ENCODE measurements at places on chromosomes 1 and 21.
A peak's percentile ranks its signal among the peaks of the same experiment; 100 is the strongest.

DNA sequence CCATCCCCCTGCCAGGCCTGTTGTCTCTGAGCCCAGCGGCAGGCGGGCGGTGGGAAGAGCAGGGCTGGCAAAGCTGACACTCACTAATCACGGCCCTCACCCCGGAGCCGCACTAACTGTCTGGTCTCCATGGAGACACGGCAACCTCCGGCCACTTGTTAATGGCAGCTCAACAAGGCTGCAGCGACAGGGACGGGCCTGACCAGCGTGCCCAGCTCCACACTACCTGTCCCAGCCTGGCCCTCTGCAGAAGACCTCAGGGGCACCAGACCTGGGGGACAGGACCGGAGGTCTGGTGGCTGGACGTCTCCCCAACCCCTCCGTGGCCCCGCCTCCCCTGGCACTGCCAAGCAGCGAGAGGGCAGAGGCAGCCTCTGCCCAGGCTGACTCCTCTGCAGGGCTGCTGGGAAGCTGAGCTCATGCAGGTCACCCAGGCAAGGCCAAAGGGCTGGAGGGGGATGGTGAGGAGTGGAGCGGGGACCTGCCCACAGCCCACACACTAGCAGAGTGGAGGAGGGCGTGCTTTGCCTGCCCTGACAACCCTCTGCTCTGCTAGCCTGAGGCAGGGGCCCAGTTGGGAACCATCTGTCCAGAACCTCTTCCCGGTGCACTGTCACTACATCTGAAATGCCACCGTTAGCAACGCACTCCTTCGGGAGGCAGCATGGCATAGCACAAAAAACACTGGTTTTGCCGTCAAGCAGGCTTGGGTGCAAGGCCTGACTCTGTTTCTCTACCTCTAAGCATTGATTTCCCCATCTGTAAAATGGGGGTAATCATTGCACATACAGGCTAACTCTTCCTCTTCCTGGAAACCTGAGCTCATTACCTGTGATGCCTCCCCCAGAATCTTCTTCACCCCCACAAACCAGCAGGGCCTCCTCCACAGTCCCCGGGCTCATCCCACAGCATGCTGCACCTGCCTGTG is 29.6 kb upstream of the WASF2 start:
- DNase-seq: no peak

DNA sequence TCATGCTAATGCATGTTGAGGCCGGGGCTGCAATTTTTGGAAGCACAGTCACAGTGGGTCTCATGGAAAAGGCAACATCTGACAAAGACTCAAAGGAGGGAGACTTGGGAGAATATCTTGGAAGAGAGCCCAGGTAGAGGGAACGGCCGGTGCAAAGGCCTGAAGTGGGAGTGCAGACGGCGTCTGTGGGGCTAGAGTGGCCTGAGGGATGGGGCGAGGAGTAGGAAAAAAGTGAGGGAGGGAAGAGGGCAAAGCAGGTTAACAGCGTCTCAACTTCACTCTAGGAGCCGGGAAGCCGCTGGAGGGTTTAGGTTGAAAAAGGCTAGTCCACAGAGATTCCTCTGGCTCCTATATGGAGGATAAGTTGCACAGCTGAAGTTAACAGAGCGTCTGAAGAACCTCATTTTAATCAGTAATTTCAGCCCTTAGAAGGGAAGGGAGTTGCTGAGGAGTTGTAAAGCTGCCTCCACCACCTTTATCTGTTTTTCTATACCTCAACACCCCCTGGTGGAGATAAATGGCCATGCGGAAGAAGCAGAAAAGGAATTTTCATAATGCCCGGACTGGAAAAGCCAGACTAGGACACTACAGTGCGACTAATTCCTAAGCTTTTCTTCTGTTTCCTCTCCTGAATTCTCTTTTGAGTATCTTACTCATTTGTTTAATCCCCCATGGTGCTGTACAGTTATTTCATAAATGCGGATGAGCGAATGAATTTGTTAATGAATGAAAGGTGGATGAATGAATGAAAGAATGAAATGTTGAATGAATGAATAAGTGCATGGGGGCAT is 78.7 kb upstream of the ZNF281 start:
- peak; percentile 49 for DNase-seq

GRCh38 chr1:102884238-102884637 is 224.1 kb downstream of the COL11A1 start:
- DNase-seq: no peak

GRCh38 chr1:218613105-218613504 is 268.0 kb downstream of the TGFB2 start:
- no peak for DNase-seq

DNA sequence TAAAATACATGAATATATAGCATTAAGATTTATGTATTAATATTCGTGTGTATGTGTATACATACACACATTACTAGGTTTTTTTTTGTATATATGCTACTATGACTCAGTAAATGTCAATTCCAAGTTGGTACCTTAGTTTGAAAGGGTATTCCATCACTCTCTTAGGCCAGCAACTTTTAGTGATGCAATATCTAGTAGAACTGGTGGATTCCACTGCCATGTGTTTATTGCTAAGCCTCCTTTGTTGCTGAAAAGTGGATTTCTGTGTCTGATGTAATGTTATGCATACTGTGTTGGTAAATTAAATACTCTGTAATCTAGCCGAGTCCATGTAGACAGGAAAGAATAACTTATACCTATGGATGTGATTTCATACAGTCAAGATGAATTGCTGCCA is 16.9 kb upstream of the COL11A1 start:
- DNase-seq: no peak

DNA sequence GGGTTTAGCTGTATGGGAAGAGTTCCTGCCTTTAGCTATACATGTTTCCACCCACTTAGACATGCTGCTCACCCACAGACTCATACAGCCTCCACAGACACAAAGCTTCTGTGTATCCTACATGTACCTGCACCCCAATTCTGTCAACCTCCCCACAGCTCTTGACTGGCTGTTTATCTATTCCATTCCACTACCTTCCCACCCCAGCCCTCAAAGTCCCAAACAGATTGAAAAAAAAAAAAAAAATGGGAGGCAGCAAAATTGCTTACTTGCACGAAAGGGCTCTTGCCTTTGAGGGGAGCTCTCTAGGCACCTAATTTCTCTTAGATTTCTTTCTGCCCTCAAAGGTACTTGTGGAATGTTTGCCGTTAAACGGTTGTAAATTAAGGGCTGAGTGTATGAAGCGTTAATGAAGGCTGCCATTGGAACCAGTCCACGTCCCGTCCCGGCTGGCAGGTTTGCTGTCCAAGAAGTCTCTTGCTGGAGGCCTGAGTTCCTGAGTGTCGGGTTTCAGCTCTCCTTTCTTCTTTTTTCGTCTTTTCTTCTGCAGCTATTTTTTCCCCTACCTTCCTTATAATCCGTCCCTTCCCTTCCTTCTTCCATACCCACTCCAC is 43.6 kb downstream of the PBX1 start:
- DNase-seq: no peak

DNA sequence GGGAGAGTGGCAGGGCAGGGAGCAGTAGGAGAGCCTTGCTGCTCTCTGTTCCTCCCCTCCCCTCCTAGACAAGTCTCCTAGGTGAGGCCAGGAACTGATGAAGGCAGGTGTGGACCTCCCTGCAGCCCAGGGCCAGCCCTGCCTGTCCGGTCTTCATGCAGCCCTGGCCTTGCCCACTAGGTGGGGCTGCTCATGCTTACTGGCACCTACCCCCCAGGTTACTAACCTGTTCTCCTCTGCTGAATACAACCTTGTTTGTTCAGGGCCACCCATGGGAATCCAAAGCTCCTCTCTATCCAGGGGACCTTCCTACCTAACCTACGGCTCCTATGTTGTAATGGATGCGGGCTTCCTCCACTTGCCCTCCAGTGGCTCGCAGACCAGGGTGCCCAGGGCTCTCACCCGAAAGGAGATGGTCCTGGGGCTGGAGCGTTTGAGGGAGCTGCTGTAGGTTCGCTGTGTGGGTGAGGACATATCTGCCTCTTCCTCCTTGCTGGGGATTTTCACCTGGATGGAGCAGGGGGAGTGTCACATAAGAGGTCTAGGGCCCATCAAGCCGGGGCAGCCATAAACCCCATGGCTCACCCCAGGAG is 7.9 kb upstream of the TNNT2 start:
- DNase-seq: peak; percentile 19

Data from HS-27A (cell line).